ENCODE measurements at places on chromosomes 12 and 14.

- H3K27ac ChIP-seq: no peak overlapping the region
- H3K4me3 ChIP-seq: no peak overlapping the region
- no peaks in the 10 kb centered on the region for H3K27me3 ChIP-seq
- H3K36me3 ChIP-seq: no peaks in the 10 kb centered on the region
- no peak for DNase-seq
- no peaks in the 10 kb centered on the region for H3K4me1 ChIP-seq
Observed at GRCh38 chr12:95022477-95022876, 19.0 kb upstream of the NDUFA12 start.

DNA sequence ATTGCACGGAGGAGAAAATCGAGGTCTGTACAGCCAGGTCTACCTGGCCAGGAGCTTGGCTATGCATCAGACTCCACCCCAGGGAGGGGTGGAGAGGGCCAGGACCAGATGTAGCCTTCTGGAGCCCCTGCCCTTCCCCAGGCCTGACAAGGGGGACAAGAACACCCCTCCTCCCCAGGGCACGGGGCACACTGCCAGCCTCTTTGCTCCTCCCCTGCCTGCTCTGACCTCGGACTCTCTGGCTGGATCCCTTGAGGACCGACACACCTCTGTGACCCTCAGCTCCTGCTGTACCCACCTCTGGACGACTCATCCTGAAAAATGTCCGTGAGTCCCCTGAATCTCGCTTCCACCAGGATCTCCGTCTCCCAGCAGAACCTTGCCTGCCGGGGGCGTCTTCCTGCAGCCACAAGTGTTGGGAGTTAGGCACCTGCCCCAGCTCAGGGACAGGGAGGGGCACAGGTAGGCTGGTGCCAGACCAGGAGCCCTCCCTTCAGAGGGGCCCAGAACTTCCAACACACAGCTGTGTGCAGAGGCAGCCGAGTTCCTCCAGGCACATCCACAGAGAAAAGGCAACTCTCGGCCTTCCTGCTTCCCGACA, 21.8 kb downstream of the AHNAK2 start:
- no peaks in the 10 kb centered on the region for H3K4me1 ChIP-seq
- DNase-seq: no peak
- H3K27ac ChIP-seq: no peak overlapping the region
- H3K27me3 ChIP-seq: peaks cover 11% of the 10 kb centered on the region

DNA sequence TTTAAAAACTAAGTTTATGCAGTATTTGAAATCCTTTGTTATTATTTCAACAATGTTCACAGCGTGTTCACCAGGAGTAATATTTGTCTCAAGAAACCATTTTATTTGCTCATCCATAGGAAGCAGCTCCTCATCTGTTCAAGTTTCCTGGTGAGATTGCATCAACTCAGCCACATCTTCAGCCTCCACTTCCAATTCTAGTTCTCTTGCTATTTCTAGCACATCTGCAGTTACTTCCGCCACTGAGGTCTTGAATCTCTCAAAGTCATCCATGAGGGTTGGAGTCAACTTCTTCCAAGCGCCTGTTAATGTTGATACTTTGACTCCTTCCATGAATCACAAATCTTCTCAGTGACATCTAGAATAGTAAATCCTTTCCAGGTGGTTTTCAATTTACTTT, 18.0 kb downstream of the CLEC9A start:
- no peaks in the 10 kb centered on the region for H3K36me3 ChIP-seq
- peaks cover 3% of the 10 kb centered on the region for H3K27me3 ChIP-seq
- no peak overlapping the region for H3K4me3 ChIP-seq
- no peaks in the 10 kb centered on the region for H3K4me1 ChIP-seq
- DNase-seq: no peak

- H3K36me3 ChIP-seq: no peaks in the 10 kb centered on the region
- DNase-seq: no peak
- H3K27me3 ChIP-seq: no peaks in the 10 kb centered on the region
- H3K4me3 ChIP-seq: no peak overlapping the region
- H3K27ac ChIP-seq: no peak overlapping the region
Observed at GRCh38 chr14:68692916-68693771, 99.7 kb downstream of the ZFP36L1 start.

GRCh38 chr12:132689227-132689626, 1.8 kb downstream of the PXMP2 start:
- H3K4me3 ChIP-seq: no peak overlapping the region
- no peak overlapping the region for H3K27ac ChIP-seq
- H3K4me1 ChIP-seq: peaks cover 7% of the 10 kb centered on the region
- no peaks in the 10 kb centered on the region for H3K36me3 ChIP-seq
- no peaks in the 10 kb centered on the region for H3K27me3 ChIP-seq

- H3K4me1 ChIP-seq: no peaks in the 10 kb centered on the region
- no peaks in the 10 kb centered on the region for H3K27me3 ChIP-seq
- peaks cover 14% of the 10 kb centered on the region for H3K36me3 ChIP-seq
- H3K4me3 ChIP-seq: no peak overlapping the region
Observed at GRCh38 chr14:59349258-59349701, 115.9 kb downstream of the GPR135 start.

- H3K36me3 ChIP-seq: no peaks in the 10 kb centered on the region
- DNase-seq: no peak
- H3K4me1 ChIP-seq: no peaks in the 10 kb centered on the region
- H3K27ac ChIP-seq: no peak overlapping the region
Observed at GRCh38 chr12:37543966-37544668, 772.5 kb upstream of the ALG10B start.

DNA sequence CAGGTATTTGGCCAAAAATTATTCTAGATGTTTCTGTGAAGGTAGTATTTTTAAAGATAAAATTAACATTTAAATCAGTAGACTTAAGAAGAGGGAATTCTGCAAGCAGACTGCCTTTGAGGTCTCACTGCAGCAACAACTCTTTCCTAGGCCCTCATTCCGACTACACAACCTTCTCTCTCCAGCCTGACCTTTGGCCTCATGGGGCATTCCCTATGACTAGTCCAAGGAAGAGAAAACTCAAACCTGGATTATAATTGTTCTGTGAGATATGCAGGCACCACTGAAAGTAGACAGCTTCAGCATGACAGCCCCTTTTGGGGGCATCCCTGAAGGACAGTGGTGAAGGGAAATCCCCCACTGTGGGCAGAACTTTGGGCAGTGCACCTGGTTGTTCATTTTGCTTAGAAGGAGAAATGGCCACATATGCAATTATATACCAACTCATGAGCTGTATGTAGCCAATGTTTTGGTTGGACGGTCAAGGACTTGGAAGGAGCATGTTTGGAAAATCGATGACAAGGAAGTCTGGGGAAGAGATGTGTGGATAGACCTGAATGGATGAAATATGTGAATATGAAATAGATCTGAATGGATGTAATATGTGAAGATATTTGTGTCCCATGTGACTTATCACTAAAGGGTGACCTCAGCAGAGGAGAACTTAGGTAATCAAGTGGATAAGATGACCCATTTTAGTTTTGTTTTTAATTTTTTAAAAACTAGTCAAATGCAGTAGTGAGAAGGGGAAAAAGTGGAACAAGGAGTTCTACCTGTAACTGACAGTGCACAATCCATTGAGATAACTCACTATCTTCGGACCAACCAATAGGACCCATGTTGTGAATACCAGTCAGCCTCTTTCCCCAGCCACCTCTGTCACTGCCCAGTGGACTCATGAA, 233.3 kb upstream of the FOXN3 start:
- H3K27me3 ChIP-seq: no peaks in the 10 kb centered on the region
- H3K4me3 ChIP-seq: no peak overlapping the region
- no peaks in the 10 kb centered on the region for H3K4me1 ChIP-seq
- H3K27ac ChIP-seq: no peak overlapping the region
- H3K36me3 ChIP-seq: no peaks in the 10 kb centered on the region

- peaks cover 16% of the 10 kb centered on the region for H3K36me3 ChIP-seq
- H3K4me3 ChIP-seq: no peak overlapping the region
- no peak for DNase-seq
- peaks cover 21% of the 10 kb centered on the region for H3K4me1 ChIP-seq
- H3K27me3 ChIP-seq: no peaks in the 10 kb centered on the region
- H3K27ac ChIP-seq: no peak overlapping the region
Observed at GRCh38 chr12:124909831-124910560, 4.5 kb downstream of the UBC start.

DNA sequence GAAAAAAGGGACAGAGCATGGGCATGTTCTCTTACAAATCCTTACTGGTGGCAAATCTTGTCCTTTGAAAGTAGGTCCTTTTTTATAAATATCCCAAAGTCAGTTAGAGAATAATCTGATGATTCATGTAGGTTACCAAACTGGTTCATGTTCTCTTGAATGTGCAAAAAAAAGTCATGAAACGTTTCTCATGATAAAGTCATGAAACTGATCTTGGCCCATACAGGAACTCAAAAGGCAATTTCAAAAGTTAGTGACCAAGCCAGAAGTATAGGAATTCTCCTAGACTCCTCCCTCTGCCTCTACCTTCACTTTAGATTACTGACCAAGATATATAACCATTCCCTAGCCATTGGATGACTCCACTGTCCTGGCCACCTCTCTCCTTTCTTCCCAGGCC, 27.3 kb upstream of the SPTSSA start:
- DNase-seq: no peak
- no peaks in the 10 kb centered on the region for H3K36me3 ChIP-seq
- no peak overlapping the region for H3K4me3 ChIP-seq
- no peaks in the 10 kb centered on the region for H3K4me1 ChIP-seq
- H3K27ac ChIP-seq: no peak overlapping the region

GRCh38 chr12:66071549-66071948, 59.0 kb downstream of the LLPH start:
- no peaks in the 10 kb centered on the region for H3K36me3 ChIP-seq
- H3K27me3 ChIP-seq: no peaks in the 10 kb centered on the region
- H3K27ac ChIP-seq: no peak overlapping the region
- H3K4me3 ChIP-seq: no peak overlapping the region
- DNase-seq: no peak
- no peaks in the 10 kb centered on the region for H3K4me1 ChIP-seq

DNA sequence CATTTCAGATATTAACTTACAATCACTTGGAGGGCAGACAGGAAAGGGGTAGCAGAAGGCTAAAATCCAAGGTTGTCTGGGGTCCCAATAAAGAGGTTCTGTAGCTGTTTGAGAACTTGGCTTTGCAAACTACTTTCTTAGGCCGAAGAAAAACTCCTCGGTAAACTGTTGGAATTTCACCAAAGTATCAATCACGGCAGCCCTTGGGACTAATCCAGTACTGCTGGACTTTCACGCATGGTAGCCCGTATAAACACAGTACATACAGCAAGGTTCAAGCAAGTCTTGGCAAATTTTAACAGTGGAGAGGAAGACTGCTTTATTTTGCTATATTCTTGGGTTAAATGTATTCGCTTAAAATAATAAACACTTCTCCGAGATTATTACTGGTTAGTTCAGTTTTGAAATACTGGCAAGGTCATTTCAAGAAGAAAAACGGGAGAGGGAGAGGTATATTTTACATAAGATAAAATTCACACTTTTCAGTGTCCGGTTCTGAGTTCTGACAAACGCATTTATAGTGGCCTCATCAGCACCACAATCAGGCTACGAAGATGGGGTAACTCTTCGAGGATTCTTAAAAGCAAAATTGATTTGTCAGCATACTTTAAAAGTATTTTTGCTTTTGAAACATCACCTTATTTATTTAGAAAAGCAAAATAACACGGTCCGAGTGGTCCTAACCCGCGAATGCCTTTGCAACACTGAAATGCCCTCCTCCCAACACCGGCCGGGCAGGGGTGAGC, 1.3 kb downstream of the SETD3 start:
- H3K27ac ChIP-seq: peak overlapping the region; percentile 52
- no peak for DNase-seq
- H3K27me3 ChIP-seq: no peaks in the 10 kb centered on the region
- no peaks in the 10 kb centered on the region for H3K36me3 ChIP-seq
- H3K4me1 ChIP-seq: peaks cover 21% of the 10 kb centered on the region

DNA sequence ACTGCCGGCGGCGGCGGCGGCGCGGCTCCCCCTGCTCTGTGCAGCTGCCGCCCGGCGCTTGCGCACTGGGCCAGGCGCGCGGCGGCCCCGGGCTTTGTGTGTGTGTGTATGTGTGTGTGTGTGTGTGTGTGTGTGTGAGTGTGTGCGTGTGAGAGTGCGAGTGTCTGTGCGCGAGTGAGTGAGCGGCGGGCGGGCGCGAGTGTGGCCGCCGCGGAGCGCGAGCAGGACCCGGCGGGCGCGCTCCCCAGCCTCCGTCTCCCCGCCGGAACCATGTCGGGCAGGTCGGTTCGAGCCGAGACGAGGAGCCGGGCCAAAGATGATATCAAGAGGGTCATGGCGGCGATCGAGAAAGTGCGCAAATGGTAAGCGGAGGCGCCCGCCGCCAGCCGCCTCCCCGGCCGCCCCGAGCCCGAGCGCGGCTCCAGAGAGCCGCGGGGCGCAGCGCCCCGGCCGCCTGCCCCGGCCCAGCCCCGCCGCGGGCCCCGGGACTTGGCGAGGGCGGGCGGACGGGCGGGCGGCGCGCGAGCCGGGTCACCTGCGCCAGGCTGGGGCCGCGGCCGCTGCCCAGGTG, at the start of gene BCL7A:
Gene BCL7A, plus strand, starts transcription at position 63 of the 571 bp plus-strand sequence. Its CDS starts 208 bp downstream, at position 271.
- peak within 1 kb of the TSS; percentile 73 for H3K4me3 ChIP-seq
- peaks cover 11% of the 10 kb centered on the region for H3K27me3 ChIP-seq
- H3K27ac ChIP-seq: no peak within 1 kb of the TSS
- peak; percentile 14 for DNase-seq
- H3K4me1 ChIP-seq: peaks cover 6% of the 10 kb centered on the region
- H3K36me3 ChIP-seq: no peaks in the 10 kb centered on the region

GRCh38 chr12:12616512-12617310, 5.0 kb downstream of the CREBL2 start:
- peaks cover 36% of the 10 kb centered on the region for H3K4me1 ChIP-seq
- H3K4me3 ChIP-seq: peak overlapping the region; percentile 1
- no peaks in the 10 kb centered on the region for H3K36me3 ChIP-seq
- no peaks in the 10 kb centered on the region for H3K27me3 ChIP-seq
- DNase-seq: no peak

GRCh38 chr14:101022121-101022520, 118.6 kb upstream of the RTL1 start:
- no peak overlapping the region for H3K4me3 ChIP-seq
- H3K27ac ChIP-seq: no peak overlapping the region

- no peaks in the 10 kb centered on the region for H3K27me3 ChIP-seq
- no peak overlapping the region for H3K4me3 ChIP-seq
- H3K4me1 ChIP-seq: peaks cover 3% of the 10 kb centered on the region
Observed at GRCh38 chr14:104404922-104405321, 174.6 kb upstream of the C14orf180 start.

GRCh38 chr12:55978393-55978792, 4.5 kb downstream of the RAB5B start:
- peaks cover 3% of the 10 kb centered on the region for H3K4me1 ChIP-seq
- H3K27me3 ChIP-seq: no peaks in the 10 kb centered on the region
- DNase-seq: no peak
- H3K27ac ChIP-seq: no peak overlapping the region
- H3K4me3 ChIP-seq: no peak overlapping the region

Measured in effector memory CD4-positive, alpha-beta T cell (primary cell).